ENCODE measurements at places on chromosomes 13 and 19.

GRCh38 chr19:3360421-3361383 is 5.7 kb upstream of the NFIC start:
- DNase-seq, result peak; percentile 64

- DNase-seq, result no peak
Observed at GRCh38 chr13:31074756-31075155, 86.9 kb downstream of the HSPH1 start.

DNA sequence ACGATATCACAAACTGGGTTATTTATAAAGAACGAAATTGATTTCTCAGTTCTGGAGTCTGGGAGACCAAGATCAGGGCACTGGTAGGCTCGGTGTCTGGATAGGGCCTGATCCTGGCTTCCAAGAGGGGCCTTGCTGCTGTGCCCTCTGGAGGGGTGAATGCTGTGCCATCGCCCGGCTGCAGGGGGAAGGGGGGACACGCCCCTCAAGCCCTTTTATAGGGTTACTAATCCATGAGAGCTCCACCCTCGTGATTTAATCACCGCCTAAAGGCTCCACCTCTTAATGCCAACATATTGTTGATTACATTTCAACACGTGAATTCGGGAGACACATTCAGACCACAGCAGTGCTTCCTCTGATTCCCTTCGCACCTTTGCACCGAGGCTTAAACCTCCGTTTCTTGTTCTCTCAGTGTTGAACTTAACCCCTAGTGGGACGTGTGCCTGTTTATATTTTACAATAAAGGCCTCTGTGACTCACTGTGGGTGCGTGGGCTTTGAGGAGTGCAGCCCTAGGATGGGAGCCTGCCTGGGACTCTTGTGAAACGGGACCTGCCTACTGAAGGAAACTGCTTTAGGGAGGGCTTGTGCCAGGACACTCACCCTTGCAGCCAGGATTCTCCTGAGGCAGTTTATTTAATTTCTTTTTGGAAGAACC is 52.4 kb upstream of the SPATA13 start:
- no peak for DNase-seq

GRCh38 chr13:45918597-45918996 is 67.0 kb upstream of the SIAH3 start:
- no peak for DNase-seq

DNA sequence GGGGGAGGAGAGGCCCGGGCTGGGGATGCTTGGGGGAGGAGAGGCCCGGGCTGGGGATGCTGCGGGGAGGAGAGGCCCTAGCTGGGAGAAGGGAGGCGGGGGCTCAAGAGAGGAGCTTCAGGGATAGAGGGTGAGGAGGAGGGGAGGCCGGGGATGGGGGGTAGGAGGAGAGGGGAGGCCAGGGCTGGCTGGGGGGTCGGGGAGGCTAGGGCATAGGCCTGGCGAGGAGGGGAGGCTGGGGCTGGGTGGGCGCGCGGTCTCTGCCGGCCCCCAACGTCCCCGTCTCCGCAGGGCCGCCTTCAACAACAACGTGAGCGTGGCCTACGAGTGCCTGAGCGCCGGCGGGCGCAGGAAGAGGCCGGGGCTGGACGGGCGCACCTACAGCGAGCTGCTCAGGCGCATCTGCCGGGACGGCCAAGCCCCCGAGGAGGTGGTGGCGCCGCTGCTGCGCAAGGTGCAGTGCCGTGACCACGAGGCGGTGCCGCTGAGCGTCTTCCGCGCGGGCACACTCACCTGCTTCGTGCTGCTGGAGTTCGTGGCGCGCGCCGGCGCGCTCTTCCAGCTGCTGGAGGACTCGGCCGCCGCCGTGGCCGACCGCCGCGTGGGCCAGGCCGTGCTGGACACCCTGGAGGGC is 11.4 kb downstream of the TPGS1 start:
- DNase-seq, result no peak

DNA sequence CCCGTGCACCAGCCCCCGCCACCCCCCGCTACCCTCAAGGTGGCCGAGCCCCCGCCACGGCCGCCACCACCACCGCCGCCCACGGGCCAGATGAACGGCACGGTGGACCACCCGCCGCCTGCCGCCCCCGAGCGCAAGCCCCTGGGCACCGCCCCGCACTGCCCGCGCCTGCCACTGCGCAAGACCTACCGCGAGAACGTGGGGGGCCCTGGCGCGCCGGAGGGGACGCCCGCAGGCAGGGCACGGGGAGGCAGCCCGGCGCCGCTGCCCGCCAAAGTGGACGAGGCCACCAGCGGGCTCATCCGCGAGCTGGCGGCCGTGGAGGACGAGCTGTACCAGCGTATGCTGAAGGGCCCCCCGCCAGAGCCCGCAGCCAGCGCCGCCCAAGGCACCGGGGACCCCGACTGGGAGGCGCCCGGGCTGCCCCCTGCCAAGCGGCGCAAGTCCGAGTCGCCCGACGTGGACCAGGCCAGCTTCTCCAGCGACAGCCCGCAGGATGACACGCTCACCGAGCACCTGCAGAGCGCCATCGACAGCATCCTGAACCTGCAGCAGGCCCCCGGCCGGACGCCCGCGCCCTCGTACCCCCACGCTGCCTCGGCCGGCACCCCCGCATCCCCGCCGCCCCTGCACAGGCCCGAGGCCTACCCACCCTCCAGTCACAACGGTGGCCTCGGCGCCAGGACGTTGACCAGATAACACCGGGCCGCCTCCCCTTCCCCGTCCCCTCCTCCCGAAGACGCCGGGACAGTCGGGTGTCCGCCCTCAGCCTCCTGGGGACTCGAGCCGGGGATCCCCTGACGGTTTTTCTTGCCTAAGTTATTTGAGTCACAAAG is 11.3 kb upstream of the EHD2 start:
- no peak for DNase-seq

DNA sequence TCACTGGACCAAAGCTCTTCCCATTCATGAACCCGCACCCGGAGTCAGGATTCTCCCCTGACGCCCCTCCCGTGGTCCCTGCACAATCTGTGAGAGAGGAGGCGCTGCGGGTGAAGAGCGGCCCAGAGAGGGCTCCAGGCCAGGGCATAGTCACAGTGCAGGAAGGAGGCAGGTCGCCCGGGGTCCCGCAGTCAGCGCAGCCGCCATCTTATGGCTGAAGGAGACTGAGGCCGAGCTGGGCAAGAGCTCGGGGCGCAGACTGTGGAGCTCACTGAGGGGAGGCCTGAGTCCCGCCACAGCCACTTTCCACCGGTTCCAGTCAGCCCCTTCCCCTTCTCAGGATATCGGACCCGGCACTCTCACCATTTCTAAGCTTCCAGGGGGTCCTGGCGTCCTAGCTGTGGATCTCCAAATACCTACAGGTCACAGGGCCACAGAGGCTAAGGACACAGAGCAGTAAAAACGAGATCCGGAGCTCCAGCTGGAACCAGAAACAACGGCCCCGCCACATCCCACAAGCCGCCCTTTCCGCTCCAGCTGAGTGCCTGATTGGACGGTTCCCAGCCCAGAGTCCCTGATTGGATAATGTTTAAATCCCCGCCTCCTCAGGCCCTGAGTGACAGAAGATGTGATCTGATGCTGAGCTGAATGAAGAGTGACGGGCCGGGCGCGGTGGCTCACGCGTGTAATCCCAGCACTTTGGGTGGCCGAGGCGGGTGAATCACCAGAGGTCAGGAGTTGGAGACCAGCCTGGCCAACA is at the start of gene ZNF99:
Gene ZNF99 (minus strand): TSS at position 501 of the 760 bp plus-strand sequence. CDS start 135 bp downstream, at position 366.
- DNase-seq, result no peak

DNA sequence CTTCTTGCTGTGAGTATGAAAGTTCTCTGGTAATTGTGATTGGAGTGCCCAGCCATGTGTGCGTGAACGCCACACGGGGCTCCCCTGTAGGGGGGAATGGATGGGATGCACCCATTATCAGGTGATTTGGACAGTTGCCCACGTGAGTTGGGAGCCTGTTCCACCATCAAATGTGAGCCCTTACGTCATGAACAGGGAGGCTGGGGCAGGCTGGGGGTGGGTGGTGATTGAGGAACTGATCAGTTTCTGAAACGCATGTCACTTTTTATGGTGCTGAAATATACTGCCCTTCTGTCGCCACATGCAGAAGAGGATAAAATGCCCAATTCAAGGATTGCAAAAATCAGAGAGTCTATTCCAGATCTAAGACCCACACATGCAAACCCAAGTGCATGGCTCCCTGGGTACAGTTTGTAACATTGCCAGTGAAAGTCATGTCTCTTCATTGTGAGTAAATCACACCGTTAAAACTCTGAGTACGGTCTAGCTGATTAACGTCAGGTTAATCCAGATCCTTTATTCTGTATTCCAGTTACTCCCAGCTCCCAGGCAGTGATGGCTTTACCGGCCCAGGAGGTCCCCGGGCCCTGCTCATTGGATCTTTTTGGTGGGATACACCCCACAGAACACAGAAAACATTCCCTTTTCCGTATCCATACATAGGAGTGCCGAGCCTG is 90.2 kb downstream of the RAB20 start:
- no peak for DNase-seq

DNA sequence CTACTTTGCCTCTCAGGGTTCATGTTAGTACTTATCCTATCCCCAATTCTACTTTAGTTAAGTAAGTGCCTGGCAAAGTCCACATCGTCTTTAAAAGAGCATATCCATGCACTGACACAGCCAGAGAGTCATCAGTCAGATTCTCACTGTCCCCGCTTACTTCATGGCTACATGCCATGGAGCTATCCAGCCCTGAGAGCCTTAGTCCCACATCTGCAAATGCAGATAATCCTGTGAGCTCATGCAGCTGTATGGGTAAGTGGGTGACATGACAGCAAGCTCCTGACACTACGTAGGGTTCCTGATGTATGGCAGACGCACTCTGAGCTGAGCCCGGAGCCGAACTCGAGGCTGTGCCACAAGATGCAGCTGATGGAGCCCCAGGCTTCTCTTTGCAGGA is 661.5 kb downstream of the LIG4 start:
- no peak for DNase-seq

GRCh38 chr19:54916822-54917221 is 10.9 kb downstream of the NCR1 start:
- DNase-seq, result no peak

DNA sequence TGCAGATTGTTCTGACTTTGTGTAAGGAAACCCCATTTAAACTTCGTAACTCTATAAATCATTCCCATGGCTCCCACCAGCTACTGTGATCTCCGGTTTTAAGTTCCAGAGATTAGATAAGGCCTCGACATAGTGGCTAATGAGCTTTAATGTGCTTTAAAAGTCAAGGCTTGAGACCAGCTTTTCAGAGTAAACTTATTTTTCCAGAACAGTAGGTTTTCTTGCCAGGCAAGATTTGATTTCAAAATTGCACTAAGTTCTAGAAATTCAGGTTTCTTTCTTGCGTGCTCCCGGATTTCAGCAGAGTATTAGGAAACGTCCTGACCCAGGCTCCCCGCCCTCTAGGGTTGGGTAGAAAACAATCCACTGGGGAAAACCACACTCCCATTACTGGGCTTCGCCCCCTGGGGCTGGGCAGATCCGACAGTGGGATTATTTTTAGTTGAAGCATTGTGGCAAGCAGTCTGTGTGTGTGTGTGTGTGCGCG is 43.3 kb downstream of the CRYL1 start:
- no peak for DNase-seq

GRCh38 chr13:30685320-30685859 is 50.0 kb upstream of the ALOX5AP start:
- DNase-seq, result no peak

GRCh38 chr19:597406-598315 is 8.0 kb downstream of the HCN2 start:
- no peak for DNase-seq

DNA sequence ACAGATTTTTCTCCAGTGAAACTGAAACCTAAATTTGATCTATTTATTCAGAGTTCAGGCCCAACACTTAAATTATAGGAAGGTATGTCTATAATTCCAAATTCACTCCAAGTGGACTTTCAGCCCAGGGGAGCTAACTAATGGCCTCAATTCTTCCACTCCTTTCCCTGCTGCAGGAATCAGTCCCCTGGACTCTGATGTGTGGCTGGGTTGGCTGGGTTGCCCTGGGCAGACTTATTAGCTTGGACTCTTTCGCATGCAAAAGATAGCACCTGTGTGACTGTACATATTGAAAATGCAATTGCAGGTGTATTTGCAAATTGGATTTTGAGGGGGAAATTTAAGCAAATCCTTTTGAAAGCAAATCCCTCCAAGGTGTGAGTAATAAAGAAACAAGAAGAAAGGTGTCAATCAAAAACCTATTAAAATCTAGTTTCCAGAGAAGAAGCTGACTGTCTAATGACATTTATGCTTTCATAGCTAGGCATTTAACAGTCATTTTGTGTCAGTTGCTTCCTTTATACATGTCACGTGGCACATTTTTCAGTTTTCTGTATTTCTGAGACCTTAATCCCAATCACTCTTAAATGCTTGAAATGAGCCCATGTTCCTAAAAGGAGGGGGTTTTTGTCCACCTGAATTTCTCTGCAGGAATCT is 42.7 kb downstream of the KLF5 start:
- DNase-seq, result no peak

DNA sequence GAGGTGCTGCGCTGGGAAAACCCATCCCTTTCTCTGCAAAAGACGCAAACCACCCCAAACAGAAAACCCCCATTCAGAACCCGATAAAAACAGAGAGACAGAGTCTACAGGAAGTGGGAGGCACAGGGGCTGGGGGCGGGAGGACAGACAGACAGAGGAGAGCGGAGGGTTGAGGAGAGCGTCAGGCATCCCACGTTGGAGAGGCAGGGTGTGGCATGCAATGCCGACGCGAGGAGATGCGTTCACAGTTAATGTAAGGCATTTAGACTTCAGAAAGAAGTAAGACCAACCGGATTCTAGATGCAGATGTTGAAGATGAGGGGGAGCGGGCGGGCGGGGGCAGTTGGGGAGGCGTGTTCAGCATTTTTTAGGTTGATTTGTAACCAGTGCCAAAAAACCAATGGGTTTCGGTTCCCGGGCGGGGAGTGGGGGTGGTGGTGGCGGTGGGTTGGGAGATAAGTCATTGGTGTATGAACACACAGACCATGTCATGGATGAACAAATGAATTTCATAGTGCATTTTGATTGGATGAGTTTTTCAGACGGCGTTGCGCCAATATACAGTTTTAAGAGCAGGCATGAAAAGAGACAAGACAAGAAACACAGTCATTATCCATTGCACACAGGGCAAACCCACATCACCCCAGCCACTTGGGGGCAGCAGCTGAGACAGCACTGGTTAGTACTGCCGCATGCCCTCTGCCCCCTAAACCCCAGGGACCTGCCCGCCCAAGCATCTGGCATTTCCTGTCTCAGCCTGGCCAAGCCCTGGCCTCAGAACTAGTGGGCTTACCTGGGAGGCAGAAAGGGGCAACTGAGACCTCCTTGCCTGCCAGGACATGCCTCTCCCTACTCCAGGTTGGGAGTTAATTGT is 91.3 kb downstream of the IER2 start:
- DNase-seq, result no peak

- no peak for DNase-seq
Observed at GRCh38 chr19:50341091-50341564, 12.0 kb upstream of the KCNC3 start.
